Activated CD4-positive, CD25-positive, alpha-beta regulatory T cell (primary cell): ENCODE measurements at places on chromosomes 3 and 15.

DNA sequence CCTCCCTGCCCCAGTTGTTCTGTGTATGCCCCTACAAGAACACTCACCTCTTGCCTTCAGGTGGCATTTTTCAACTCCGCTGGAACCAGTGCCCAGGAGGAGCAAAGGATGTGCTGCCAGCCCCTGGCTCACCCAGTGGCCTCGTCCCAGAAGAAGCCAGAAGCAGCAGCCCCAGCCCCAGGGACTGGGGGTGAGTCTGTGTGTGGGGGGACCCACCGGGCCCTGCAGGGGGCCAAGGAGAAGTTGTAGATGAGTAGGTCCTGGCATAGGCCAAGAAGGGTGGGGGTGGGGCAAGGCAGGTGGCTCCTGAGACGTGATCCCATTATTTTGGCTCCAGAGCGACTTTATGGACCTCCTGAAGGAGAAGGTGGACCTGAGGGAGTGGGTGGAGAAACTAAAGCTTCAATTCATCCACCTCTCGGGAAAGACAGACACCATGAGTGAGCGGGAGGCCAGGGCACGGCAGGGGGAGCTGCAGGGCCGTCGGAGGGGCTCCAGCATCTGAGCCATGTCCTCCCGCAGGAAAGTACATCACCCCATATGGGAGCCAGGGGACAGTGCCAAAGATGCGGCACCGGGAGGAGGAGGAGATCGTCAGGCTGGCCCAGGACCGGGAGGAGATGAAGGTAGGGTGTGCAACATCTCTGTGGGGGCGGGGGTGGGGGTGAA, 29.3 kb downstream of the NGRN start:
- DNase-seq, result no peak

GRCh38 chr3:50572158-50572557, 2.8 kb downstream of the HEMK1 start:
- peak; percentile 69 for DNase-seq

- no peak for DNase-seq
These were observed 5.9 kb upstream of the ACP3 start for GRCh38 chr3:132311316-132311715.

DNA sequence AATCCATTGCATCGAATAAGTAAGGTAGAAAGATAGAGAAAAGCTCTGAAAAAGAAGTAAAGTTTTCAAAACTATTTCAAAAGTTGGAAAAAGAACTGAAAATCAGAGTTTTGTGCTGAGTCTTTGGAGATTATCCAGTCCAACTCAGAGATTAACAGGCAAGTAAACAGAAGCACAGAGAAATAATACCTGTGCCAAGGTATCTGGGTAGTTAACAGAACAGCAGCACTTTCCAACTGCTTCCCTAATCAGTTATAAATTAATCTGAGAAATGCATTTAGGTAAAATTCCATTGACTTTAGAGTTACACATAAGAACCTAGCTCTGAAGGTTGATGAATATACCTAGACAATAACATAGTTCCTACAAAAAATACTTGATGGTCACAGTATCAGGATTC, 355.3 kb downstream of the TBC1D5 start:
- no peak for DNase-seq

- DNase-seq, result no peak
These were observed 364.1 kb upstream of the KCNMB2 start for GRCh38 chr3:178172121-178172520.

GRCh38 chr3:136311968-136312367, 61.8 kb downstream of the PCCB start:
- no peak for DNase-seq

GRCh38 chr3:29531644-29532043, 250.8 kb downstream of the RBMS3 start:
- no peak for DNase-seq

DNA sequence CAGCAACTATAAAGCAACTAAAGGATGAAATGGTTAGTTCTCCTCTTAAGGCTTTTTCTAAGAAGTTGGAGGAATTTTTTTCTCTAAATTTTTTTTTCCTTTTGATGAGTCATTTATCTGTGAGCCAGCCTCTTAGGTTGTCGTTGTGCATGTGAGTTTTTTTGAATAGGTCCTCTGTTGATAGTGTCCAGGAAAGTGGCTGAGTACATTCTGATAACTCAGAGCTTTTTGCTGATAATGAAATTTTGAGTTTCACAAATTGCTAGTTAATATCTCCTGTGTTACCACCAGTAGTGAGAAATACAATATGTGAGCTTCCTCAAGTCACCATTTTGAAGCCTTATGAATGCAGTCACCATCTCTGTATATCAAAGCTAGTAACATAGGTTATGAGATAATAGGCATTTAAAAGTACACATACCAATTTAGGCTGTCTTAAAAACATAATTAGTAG, 7.1 kb upstream of the LXN start:
- DNase-seq, result no peak

DNA sequence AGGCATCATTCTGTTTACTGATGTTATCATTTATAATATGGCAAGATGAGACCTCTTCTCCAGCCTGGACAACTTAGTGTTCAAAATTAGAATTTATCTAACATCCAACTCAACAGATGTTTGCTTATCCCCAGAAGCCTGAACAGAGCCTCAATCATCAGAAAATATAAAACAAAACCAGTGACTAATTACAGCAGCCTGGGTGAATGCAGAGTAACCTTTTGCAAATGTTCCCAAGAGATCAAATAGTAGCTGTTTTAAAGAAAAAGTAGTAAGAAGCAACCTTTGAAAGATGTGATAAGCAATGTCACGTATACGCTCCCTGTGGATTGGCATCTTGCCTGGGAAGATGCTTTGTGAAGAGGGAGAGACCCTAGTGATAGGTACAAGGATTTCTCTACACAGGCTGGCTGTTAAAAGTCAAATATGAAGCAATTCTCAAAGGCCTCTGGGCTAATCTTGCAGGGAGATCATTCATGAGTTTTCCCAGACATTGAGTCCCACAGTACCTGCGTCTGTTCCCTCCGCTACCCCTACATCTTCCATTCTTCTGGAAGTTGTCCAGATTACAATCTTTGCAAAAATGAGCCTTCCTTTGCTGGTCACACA, 39.3 kb upstream of the PRICKLE2 start:
- DNase-seq, result no peak

- no peak for DNase-seq
These were observed 4.4 kb downstream of the CHCHD4 start for GRCh38 chr3:14120111-14120920.

DNA sequence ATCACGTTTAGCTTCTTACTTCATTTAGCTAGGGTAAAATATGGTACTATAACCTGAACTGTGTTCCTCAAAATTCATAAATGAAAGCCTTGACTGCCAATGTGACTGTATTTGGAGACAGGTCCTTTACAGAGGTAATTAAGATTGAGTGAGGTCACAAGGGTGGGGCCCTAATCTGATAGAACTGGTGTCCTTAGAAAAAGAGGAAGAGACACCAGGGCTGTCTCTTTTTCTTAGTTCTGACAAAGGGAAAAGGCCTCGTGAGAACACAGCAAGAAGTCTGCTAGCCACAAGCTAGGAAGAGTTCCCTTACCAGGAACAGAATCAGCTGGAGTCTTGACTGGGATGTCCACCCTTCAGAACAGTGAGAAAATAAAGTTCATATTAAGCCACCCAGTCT, 162.7 kb downstream of the GMNC start:
- DNase-seq, result no peak

- DNase-seq, result no peak
These were observed 182.9 kb upstream of the RGMA start for GRCh38 chr15:93271871-93272270.

DNA sequence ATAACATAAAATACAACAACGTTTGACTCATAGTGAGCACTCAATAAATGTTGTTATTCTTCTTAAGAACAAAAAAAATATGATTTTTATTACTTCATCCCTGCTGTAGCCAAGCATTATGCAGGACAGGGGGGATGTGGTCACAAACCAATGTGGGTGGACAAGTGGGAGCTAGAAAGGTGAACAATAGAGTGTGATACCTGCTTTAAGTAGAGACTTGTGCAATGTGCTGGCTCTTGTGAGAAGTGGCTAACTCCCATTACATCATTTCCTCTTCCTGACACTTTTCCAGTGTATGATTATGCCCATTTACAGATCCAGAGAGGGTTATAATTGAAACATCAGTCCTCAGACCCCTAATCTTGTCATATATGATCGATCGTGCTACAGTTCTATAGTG, 193.6 kb downstream of the UBE2E2 start:
- DNase-seq, result no peak

GRCh38 chr3:177145954-177146353, 51.3 kb downstream of the TBL1XR1 start:
- no peak for DNase-seq

GRCh38 chr3:50287262-50287661, 5.0 kb downstream of the IFRD2 start:
- DNase-seq, result no peak

DNA sequence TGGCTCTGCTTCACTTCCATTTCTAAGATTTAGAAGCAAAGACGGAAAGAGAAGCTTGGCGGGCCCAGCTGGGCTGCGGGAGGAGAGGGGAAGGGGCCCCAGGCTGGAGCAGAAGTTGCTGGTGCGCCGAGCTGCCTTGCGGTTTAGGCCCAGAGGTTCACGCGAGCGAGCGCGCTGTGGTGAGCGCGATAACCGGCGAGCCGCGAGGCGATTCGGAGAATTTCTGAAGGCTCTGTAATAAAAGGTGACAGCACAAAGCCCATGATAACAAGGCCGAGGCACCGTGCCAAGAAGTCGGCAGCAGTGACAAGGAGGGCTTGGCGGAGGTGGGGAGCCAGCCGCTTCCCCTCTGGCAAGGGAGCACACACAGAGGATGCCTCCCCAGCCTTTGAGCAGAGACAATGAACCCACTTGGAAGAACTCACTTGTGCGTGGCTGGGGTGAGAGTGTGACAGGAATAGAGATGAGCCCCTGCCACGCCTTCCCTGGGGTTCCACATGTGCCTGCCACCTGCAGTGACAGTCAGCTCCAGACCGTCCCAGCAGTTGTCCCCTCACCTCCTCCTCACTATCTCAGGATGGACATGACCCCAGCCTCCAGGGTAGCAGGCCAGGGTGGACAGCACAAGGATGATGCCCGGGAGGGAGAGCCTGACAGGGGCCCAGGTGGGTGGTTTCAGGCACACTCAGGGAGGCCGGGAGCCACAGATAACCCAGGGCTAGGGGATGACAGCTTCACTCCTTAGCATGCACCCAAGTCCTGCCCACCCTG, 315.2 kb downstream of the UACA start:
- DNase-seq, result peak; percentile 29

- no peak for DNase-seq
These were observed 112.2 kb upstream of the FAN1 start for GRCh38 chr15:30791239-30792175.

- no peak for DNase-seq
These were observed 32.7 kb downstream of the LRRFIP2 start for GRCh38 chr3:37141676-37142075.

GRCh38 chr15:61951949-61952348, 108.3 kb downstream of the VPS13C start:
- no peak for DNase-seq

DNA sequence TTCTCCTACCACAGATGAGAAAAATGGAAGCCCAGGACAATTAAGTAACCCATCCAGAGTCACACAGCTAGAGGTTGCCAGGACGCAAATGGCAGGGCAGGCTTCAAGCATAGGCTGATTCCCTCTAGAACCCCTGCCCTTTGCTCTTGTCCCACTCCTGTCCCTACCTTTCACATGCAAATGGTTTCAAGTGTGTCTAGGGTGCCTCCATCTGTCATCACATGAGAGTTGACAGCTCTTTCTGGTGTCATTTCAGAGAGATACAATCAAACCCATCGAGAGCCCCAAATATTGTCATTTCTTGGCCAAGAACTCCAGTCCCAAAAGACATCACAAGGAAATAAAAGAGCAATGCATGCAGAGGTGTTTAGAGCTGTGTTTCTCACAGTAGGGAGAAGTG, 23.7 kb downstream of the CCDC12 start:
- no peak for DNase-seq

DNA sequence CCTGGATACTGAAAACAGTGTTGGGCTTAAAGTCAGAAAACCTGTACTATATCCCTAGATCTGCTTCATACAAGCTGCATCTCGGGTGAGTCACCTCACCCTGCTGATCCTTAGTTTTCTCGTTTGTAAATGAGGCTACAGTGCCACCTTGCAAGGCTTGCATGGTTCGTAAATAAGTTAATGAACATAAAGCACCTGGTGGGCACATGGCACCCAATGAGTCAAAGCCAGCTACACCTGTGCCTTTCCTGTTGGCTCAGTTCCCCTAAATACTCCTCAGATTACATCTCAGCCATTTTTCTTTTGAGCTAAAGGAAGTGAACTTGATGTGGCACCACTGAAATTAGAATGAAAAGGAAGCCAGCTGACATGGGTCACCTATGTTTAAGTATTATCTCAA, 26.5 kb downstream of the RTP1 start:
- no peak for DNase-seq

DNA sequence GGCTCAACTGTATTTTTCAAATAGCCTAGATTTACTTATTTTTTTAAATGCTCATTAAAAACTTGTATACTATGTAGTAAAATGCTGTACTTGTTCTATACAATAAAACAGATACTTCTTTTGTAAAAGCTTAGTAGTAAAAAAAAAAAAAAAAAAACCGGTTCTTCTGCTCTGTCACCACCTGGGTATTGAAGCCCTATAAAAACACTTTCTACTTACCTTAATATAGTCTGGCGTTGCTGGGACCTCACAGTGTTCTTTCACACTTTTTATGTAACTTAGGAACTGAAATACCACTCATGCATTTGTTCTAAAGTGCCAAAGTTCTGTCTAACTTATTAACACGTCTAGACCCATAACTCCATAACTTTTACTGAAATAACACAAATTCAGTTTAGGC, 61.4 kb downstream of the TASOR start:
- DNase-seq, result no peak

DNA sequence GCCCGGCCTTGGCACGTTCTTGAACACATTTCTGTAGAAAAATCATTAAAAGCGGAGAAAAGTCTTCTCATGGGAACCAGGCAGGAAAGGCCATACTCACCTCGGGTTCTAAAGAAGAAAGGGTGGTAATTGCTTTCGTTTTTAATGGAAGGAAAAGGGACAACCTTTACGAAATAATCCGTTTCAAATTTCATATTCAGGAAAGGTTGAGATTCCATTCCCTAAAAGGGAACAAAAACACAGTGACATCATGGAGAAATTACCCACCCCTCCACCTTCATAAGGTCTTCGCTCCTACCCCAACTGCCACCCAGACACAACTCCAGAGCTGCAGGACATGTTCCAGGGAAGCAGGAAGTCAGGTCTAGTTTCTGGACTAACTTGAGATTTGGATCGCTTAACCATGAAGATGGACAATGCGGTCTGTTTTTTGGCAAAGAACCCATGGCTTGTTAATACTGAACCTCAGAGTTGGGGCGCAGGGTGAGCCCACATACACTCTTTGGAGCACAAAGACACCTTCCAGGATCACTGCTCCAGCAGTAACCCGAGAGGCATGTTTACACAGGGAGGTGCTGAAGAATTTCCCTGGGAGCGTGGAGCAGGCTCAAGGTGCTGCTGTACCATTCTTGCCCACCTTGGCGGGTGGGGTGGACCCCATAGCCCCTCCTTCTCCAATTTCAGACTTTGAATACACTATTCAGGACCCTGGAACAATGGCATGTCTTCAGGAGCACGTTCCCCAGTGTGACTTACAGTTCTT, 49.2 kb downstream of the SPATA12 start:
- no peak for DNase-seq
